ENCODE measurements at places on chromosomes 11 and 22. TPM values are rescaled to one million over a fixed set of nuclear protein-coding genes. Genes with fewer than 3 reads are reported as not detected.
A peak's percentile ranks its signal among the peaks of the same experiment; 100 is the strongest.

RAG2 gene
- not detected for total RNA-seq

DNA sequence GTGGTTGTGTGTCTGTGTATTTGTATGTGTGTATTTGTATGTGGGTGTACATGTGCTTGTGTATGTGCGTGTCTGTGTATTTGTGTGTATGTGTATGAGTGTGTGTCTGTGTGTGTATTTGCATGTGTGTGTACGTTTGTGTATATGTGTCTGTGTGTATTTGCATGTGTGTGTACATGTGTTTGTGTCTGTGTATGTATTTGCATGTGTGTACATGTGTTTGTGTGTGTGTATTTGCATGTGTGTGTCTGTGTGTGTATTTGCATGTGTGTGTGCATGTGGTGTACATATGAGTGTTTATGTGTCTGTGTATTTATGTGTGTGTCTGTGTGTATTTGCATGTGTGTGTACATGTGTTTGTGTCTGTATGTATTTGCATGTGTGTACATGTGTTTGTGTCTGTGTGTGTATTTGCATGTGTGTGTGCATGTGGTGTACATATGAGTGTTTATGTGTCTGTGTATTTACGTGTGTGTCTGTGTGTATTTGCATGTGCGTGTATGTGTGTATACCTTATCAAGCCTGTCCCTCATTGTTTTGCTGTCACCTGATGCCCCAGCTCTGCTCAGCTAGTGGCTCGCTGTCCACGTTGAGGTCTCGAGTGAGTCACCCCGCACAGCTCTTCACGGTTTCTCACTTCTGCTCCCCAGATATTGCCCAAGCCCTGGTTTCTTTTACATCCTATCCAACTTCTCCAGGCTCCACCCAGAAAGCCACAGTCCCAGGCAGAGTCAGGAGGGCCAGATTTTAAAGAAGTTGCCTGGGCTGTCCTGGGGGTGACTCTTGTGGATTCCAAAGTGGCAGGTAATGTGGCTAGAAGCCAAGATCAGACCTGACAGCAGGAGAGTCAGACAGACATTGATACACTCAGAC is 15.2 kb downstream of the MB start:
- H3K36me3 ChIP-seq, result no peaks in the 10 kb centered on the region
- DNase-seq, result peak; percentile 71
- H3K4me1 ChIP-seq, result peaks cover 3% of the 10 kb centered on the region
- no peak overlapping the region for H3K27ac ChIP-seq
- no peak overlapping the region for H3K4me3 ChIP-seq

DNA sequence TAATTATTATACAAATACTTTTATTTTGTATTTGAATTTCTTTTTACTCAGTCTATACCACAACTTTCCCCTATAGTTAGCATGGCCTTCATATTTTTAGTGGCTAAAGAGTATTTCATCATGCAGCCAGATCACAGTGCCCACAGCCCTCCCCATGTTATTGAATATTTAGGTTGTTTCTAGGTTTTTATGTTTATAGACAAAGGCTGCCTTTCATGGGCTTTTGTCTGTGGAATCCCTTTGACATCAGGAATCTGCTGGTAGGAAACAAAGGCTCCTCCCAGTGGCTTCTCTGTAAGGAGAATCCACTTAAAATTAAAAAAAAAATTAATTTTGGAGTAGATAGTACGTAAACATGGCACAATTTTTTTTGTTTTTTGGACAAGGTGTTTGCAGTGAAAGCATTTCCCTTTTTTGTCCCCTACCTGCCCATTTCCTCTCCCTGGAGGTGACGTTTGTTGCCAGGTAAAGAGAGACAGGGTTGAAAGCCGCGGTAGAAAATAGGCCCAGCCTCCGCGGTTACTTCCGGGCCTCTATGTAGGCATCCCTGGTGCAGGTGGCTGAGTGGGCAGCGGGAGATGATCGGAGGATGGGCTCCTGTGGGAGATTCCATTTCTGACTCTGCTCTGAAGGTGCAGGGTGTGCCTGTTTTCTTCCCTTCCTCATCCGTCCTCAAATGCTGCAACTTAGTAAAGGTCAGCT is 82.2 kb upstream of the OR4B1 start:
- no peak overlapping the region for H3K4me3 ChIP-seq
- H3K4me1 ChIP-seq, result peaks cover 2% of the 10 kb centered on the region
- no peak for DNase-seq
- peaks cover 37% of the 10 kb centered on the region for H3K36me3 ChIP-seq
- no peaks in the 10 kb centered on the region for H3K27me3 ChIP-seq
- no peak overlapping the region for H3K27ac ChIP-seq

DNA sequence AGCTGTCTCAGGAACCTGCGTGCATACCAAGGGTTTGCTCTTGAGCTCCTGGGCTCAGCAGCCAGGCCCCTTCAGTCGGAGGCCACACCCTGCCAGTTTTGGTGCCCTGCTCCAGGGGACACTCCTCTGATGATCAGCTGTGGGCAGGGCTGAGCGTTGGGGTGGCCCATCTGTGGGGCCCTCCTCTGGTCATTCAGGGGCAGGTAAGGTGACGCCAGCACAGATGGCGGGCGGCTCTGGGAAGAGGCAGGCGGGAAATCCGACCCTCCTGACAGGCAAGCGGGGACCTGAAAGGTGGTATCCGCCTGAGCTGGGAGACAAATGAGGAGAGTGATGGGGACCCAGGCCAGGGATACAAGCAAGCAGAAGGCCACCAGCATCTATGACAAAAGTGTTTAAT is 3.8 kb upstream of the MFNG start:
- peaks cover 5% of the 10 kb centered on the region for H3K4me1 ChIP-seq
- no peaks in the 10 kb centered on the region for H3K27me3 ChIP-seq
- H3K27ac ChIP-seq, result no peak overlapping the region
- H3K36me3 ChIP-seq, result peaks cover 8% of the 10 kb centered on the region
- no peak for DNase-seq
- no peak overlapping the region for H3K4me3 ChIP-seq

ABTB2 gene
- total RNA-seq, result 5.1 TPM

DNA sequence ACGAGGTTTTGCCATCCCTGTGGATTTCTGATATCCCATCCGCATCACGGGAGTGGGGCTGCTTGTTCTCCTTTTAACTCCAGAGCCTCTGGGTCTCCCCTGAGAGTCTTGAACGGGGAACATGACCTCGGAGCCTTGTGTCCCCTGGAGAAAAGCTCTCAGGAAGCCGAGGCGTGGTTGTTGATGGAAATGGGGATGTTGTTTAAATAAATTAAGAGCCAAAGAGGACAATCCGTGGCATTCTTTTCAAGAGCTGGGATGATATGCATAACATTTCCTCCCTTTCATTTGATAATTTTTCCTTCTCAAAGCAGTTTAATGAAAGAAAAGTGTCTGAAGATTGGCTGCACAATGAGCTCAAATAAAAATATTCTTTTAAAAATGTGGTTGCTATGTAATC is 14.2 kb downstream of the TSPAN18 start:
- no peaks in the 10 kb centered on the region for H3K4me1 ChIP-seq
- no peaks in the 10 kb centered on the region for H3K36me3 ChIP-seq
- H3K27me3 ChIP-seq, result peaks cover 45% of the 10 kb centered on the region
- no peak for DNase-seq
- no peak overlapping the region for H3K4me3 ChIP-seq
- H3K27ac ChIP-seq, result no peak overlapping the region

GRCh38 chr22:32999039-32999815 is 59.0 kb downstream of the SYN3 start:
- no peak overlapping the region for H3K27ac ChIP-seq
- H3K4me3 ChIP-seq, result no peak overlapping the region
- no peaks in the 10 kb centered on the region for H3K4me1 ChIP-seq
- no peaks in the 10 kb centered on the region for H3K36me3 ChIP-seq
- DNase-seq, result no peak

TPH1 gene
- total RNA-seq, result 0.29 TPM

GRCh38 chr11:27313157-27313821 is 49.7 kb downstream of the CCDC34 start:
- peaks cover 21% of the 10 kb centered on the region for H3K4me1 ChIP-seq
- no peaks in the 10 kb centered on the region for H3K36me3 ChIP-seq
- DNase-seq, result no peak
- no peak overlapping the region for H3K4me3 ChIP-seq
- H3K27ac ChIP-seq, result no peak overlapping the region

OR51E2 gene
- not detected for total RNA-seq

DNA sequence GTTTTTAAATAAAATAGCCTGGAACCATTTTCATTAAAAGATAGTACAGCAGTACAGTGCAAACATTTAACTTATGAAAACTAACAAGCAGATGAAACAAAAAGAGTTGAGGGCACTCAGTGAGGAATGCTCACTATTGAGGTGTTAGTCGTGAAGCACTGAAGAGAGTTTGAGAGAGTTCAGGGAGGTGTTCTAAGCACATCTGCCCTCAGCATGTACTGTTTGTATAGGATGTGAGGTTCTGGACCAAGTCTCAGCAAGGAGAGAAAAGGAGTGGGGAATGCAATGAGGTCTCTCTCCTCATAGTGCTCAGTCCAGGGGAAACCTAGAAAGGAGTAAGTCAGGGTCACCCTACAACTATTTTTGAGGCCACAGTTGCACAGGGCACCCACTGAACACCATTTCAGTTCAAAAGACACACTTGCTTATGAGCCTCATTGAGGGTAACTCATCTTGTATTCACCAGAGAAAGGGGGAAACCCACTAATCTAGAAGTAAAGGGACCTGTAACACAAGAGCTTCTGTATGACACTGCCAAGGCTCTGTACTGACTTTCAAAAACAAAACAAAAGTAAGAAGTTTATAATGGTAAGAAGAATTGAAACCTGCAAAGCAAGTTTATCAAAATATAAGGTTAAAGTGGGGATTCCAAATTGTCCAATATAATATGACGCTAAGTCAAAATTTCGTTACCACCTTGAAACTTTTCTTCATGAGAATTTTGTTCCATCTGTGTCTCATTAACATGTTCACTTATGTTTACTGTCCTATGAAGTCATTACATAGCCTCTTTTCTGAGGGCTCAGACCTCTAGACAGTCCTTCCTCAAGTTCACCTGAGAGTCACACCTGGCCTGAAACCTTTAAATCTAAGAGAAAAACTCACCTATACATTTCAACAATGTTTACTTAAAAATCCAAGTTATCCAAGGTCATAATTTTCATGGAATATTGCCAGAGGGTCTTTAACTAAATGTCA is 275.3 kb downstream of the ETS1 start:
- DNase-seq, result no peak
- H3K27ac ChIP-seq, result no peak overlapping the region
- no peak overlapping the region for H3K4me3 ChIP-seq
- no peaks in the 10 kb centered on the region for H3K27me3 ChIP-seq
- H3K36me3 ChIP-seq, result no peaks in the 10 kb centered on the region

DNA sequence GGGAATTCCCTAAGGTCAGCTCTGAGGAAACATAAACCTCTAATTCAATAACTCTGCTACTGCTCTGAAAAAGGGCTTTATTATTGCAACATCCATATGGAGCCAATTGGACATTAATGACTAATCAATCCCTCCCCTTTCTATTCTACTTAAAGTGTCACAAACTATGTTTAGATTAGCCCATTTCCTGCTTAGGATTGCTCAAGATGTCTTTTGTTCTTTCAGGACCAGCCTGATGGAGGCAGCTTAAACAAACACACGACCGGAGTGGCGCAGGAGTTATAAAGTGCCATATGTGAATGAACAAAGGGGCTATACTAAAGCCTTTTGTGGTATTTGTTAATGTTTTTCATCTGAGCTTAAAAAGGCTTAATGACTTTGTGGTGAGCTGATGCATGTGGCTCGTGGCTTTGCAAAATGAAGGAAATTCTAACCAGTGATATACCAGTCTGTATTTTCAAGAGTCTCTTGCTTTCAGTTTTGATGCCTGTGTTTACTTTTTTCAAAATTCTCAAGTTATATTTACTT is 354.4 kb downstream of the SOX6 start:
- H3K27me3 ChIP-seq, result no peaks in the 10 kb centered on the region
- no peaks in the 10 kb centered on the region for H3K36me3 ChIP-seq
- DNase-seq, result no peak
- H3K27ac ChIP-seq, result peak overlapping the region; percentile 29
- peaks cover 35% of the 10 kb centered on the region for H3K4me1 ChIP-seq
- peak overlapping the region; percentile 55 for H3K4me3 ChIP-seq

DNA sequence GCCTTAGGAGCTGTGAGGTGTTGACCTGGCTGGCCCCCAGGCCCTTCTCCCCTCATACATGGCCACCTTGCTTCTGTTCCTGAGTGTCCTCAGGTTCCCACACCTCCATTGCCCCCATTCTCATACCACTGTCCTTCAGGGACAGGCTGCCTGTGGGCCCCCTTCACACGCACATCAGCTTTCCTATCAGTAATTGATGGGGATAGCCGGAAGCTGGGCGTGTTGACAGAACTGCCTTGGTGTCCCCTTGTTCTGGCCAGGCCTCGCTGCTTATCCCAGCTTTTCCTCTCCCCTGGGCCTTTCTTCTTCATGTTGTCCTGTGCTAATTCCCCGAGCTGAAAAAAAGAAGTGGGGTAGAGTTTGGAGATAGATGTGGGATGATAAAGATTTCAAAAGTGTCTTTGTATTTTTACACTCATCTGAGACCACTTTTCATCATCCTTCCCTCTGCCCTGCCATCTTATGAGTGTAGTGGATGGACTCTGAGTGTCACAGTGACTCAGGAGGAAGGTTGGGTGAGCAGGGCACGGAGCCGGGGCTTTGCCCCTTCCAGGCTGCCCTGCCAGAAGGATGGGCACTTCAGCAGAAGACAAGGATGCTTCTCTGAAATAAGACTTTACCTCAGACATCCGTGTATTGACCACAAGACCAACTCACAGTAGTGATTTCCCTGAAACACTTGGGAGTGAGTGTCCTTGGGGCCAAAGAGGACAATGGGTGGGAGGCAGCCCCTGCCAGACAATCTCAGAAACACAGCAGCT is 42.8 kb downstream of the MED15 start:
- H3K27me3 ChIP-seq, result no peaks in the 10 kb centered on the region
- H3K4me3 ChIP-seq, result peak overlapping the region; percentile 49
- peak overlapping the region; percentile 99 for H3K27ac ChIP-seq
- H3K4me1 ChIP-seq, result peaks cover 85% of the 10 kb centered on the region

PPP6R2 gene
- 61.2 TPM for total RNA-seq

GLYAT gene
- not detected for total RNA-seq

All from osteoblast (primary cell).